ENCODE measurements at places on chromosomes 3 and 15.

DNA sequence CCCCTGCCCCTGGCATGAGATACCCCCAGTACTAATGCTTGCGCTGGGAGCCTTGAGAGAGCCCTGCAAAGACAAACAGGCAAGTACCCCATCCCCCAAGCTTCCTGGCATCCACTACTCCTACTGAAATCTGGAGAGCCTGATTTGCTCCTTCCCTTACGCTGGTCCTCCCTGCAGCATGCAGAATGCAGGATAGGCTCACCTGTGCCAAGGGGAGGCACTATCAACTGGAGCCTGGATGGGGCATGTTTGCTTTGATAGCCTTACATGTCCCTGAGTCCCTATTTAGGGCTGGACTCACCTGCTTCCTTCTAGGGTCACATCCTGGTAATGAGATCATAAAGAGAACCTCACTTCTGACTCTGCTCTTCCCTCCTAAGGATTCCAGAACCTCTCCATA is 42.9 kb downstream of the RAB11A start:
- no peak for DNase-seq

DNA sequence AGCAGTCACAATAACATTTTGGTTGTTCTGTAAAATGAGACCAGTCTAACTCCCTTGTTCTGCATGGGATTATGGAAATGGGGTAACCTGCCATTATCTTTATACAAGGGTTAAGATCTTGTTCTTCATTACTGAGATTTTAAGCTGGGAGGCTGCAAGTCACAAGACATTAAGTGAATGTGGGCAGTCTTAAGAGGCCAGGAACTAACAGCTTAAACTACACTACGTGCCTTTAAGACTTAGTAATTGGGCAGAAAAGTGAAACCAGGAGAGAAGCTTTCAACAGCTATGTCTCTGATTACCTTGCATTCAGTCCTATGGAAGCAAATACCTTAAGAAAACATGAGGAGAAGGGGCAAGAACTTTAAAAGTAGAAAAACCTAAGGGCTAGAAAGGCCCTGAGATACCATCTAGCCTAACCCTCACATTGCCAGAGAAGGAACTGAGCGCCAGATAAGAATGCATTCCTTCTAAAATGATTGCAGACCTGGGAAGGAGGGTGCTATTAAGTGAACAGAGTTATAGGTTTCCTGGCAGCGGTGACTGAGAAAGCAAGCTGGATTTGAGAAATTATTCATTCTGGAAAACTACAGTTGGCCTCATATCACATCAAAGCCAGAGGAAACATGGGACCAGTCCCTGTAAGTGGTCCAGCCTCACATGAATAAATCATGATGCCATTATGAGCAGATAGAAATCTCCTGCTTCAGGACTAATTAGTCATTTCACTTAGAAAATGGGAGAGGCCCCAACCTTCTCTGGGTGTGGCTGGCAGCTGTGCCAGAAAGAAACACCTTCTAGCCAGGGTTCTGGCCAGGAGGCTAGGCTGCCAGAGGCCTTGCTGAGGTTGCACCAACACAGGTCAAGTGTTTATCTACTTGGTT is 32.9 kb downstream of the DAPK2 start:
- peak; percentile 33 for DNase-seq

DNA sequence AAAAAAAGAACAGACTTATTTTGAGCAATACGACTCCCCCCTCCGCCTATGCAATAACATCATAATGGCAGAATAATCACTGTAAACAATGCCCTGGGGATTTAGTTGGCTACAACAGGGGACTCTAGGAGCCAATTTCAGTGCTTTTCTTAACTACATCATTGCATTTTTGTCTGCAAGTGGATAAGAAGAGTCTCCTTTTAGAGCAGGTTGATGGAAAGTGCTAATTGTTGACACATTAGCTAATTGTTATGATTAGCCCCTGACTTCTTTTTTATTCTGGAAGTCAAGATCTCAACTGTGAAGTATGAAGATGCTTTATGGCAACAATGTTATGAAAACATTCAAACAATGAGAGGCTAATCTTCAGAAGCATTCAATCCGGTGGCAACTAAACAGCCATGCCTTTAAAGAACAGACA is 121.2 kb downstream of the MECOM start:
- DNase-seq = no peak

DNA sequence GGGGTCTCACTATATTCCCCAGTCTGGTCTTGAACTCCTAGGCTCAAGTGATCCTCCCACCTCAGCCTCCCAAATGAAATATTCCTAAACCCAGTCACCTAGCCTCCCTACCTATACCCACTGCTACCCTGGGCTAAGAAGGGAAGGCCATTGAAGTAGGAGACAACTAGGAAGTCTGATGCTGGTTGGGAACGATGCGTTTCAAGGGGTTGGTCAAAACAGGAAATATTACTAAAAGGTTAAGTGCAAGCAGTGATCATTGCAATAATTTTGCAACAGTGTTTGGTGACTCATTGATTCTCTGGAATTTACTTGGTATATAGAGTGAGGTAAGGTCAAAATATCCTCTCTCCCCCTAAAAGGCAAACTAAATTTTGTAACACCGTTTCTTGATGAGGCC is 4.6 kb upstream of the UQCRC1 start:
- peak; percentile 80 for DNase-seq

GRCh38 chr3:131735544-131735943 is 232.8 kb upstream of the MRPL3 start:
- DNase-seq = no peak

GRCh38 chr3:123072564-123072963 is 5.7 kb downstream of the PDIA5 start:
- DNase-seq = no peak

GRCh38 chr3:43707266-43707665 is 16.5 kb downstream of the ABHD5 start:
- DNase-seq = no peak

GRCh38 chr15:24766511-24767133 is 91.0 kb downstream of the NPAP1 start:
- no peak for DNase-seq

GRCh38 chr15:85581495-85581894 is 201.1 kb downstream of the AKAP13 start:
- no peak for DNase-seq

DNA sequence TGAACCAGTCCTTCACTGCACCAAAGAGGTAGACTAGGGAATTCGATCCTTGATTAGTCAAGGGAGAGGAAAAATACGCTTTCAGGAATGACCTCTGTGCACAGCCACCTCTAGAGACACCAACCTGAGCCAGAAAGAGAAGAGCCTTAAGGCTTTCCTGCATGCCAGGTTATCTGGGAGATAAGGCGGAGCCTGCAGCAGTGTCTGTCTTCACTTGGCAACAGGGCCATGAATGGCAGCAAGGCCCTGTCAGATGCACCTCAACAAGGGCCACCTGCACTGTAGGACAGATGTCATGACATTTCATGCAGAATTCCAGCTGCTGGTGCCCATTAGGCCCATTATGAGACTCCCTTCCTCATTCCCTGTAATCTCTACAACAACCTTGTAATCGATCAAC is 88.1 kb downstream of the MEX3B start:
- no peak for DNase-seq

GRCh38 chr15:31332020-31332680 is 5.5 kb downstream of the KLF13 start:
- DNase-seq = no peak

- peak; percentile 81 for DNase-seq
Observed at GRCh38 chr3:127792541-127793292, 29.6 kb downstream of the MGLL start.

- DNase-seq = no peak
Observed at GRCh38 chr15:94582368-94582767, 351.0 kb downstream of the MCTP2 start.

GRCh38 chr3:193129607-193130006 is 111.4 kb upstream of the PLAAT1 start:
- no peak for DNase-seq

GRCh38 chr15:72740219-72740618 is 43.3 kb downstream of the ADPGK start:
- DNase-seq = no peak

DNA sequence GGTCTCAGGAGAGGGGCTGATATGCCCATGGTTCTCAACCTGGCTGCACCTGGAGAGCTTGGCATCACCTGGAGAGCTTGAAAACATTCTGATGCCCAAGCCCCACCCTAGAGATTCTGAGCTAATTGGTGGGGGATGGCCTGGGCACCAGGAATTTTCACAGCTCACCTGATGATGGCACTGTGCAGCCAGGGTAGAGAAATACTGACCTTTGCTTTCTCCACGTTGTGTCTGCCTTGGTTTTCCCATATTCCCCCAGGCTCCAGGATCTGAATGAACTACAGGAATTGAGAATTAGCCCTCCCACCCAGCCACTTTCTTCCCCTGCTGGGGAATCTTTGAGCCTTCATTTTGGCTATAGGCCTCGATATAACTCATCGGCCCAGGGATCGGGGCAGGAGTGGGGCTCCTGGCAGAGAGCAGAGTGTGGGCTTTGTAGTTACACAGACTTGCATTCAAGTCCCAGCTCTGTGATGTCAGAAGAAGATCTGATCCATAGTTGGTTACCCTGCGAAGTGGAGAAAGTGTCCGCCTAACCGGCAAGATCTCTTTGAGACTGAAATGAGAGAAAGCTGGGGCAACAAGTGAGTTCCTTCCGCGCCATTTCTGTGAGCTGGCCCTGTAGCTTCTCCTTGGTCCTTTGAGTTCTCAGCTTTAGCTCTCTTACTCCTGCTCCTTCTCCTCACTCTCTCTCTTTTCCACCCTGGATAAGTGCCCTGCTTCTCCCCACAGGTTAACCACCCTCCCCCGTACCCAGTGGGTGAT is 33.1 kb upstream of the UBE2Q2 start:
- DNase-seq = peak; percentile 34

GRCh38 chr3:46626039-46626438 is 13.7 kb downstream of the FAM240A start:
- no peak for DNase-seq

DNA sequence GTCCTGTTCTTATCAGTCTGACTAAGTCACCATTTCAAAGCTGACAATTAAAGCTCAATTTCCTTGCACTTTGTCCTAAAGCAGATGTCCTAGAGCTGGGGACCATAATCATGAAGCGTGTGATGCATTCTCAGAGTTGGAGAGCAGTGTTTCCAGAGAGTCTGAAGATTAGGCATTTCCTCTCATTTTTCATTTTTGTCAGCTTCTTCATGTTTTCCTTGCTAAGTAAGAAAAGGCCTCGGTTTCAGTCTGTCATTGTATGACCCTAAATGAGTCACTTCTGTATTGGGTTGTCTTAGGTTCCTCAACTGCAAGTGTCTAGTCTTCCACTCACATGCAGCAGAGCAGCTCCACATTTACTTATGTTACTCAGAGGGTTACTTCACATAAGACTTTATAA is 257.2 kb upstream of the TPRG1 start:
- no peak for DNase-seq

DNA sequence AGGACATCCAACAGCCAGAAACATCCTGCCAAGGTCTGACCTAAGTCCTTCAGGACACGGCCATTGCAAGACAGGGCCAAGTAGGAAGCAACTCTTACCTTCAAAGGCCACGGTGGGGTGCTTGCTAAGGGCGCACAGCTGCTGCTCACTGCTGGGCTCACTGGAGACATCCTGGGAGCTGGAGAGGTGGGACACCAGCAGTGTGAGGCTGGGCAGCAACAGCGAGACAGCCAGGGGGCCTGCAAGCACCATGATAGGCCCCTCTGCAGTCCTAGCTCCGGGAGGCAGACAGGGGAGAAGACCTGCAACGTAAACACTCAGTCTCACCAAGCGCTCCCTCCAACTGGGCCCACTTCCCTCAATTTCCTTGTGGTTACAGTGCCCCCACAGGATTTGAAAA is 79.2 kb downstream of the SEMA5B start:
- no peak for DNase-seq

GRCh38 chr3:100798012-100798411 is 88.7 kb downstream of the TFG start:
- no peak for DNase-seq

GRCh38 chr15:49339656-49340055 is 83.4 kb upstream of the FGF7 start:
- no peak for DNase-seq

DNA sequence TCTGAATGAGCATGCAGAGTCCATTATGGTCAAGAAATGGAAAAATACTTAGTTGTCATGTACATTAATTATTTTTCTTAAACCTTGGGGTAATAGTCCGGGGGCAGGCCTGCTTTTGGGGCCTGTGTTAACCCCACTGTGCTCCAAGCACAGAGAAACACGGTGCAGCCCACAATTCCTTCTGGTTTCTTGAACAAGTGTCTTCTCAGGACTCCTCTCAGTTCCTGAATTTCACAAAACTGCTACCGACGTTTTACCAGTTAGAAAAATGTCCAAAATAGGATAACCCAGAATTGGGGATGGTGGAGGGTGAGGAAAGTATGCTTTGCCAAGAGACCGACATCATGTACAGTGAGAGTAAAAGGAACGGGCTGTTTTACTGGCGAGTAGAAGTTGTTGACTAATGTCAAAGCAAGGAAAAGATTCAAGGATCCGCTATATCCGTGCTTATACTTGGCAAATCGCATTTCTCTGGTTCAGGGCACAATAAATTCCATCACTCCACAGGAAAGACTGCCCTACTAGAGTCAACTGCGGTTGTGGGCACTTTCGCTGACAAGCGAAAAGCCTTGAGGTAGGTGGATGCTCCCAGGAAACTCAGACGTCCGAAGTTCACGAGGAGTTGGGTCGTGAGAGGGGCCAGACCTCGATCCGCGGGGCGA is 495 bp upstream of the NXPE3 start:
- DNase-seq = no peak

- DNase-seq = no peak
Observed at GRCh38 chr3:188860147-188860546, 311.6 kb upstream of the TPRG1 start.

GRCh38 chr3:153284282-153284938 is 122.4 kb downstream of the RAP2B start:
- DNase-seq = peak; percentile 81

- DNase-seq = no peak
Observed at GRCh38 chr3:3356846-3357245, 177.4 kb upstream of the CRBN start.
